BJ (cell line): ENCODE measurements at places on chromosomes 5 and 9.

- DNase-seq: no peak
Measured at GRCh38 chr9:108801949-108802348, 53.8 kb downstream of the ACTL7B start.

GRCh38 chr9:91898451-91899218, 51.4 kb downstream of the ROR2 start:
- no peak for DNase-seq

DNA sequence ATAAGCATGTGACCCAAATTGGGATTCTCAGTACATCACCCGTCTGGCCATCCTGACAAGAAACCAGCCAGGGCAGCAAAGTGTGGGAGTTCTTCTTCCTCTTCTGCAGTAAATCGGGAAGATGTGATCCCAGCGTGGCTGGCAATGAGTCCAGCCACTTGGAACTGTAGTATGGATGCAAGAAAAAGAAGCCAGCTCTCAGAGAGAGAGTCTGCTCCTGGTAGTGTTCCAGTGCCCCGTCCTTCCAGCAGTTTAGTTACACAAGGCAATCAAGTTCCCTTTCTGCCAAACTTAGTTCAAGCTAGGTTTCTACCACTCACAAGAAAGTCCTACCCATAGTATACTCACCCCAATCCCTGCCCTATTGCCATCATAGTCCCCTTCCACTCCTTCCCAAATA, 65.6 kb downstream of the CDK5RAP2 start:
- no peak for DNase-seq

- no peak for DNase-seq
Measured at GRCh38 chr9:68709291-68710110, 4.5 kb downstream of the PIP5K1B start.

- DNase-seq: no peak
Measured at GRCh38 chr5:168850683-168851082, 271.5 kb upstream of the PANK3 start.

- DNase-seq: no peak
Measured at GRCh38 chr9:92611621-92612285, 58.2 kb downstream of the IPPK start.

GRCh38 chr9:14373706-14374105, 59.8 kb upstream of the NFIB start:
- DNase-seq: no peak

DNA sequence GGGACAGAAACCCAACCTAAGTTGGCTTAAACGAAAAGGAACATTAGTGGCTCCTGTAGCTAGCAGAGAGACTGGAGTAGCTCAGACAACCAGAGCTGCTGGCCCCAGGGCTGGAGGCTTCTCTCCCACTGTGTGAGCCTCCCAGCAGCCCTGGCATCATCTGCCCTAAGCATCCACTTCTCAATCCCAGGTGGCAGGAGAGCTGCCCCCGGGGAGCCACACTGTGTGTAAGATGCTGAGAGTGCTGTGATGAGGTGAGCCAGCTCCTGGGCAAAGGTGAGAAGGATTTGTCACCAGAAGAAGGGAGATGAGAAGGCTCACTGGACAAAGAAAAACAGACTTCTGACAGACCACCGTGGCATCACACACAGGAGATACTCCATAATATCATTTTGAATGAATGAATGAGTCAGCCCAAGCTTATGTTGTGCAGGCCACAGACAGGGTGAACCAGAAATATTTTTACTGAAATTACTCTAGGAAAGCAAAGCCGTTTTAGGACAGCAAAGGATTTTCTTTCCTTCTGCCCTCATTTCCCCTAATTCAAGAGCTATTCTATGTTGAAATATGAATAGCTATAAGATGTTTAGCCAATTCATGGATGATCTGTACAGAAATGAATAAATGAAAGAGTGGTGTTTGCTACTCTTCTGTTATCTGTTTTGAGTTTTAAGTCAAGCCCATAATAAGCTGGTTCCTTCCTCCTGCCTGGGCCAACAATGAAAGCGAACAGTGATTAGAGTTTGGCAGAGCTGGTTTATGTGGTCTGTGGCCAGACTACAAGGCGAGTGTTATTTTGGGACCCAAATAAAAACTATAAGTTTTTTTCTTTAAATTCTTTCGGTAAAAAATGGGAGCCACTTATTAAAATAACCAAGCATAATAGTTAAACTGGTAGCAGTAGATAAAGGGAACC, 57.4 kb upstream of the ECM2 start:
- DNase-seq: no peak

DNA sequence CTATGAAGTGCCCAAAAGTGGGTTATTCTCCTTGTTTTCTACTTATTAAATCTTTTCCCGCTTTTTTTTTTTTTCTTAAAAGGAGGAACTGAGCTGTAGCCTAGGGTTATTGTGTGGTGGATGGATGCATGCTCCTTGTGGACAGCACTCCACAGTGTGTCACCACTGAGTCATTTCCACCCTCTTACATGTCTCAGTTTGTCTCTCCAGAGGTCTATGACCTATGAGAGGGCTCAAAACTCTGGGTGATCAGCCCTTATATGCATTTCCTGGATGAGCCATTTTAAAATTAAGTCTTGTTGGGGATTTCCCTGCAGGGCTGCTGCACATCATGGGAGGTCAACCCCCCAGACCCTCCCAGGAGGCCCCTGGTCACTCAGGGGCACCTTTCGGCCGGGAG, 102.2 kb upstream of the MOCS2 start:
- peak; percentile 8 for DNase-seq

GRCh38 chr5:147547730-147548129, 37.9 kb upstream of the DPYSL3 start:
- no peak for DNase-seq

- no peak for DNase-seq
Measured at GRCh38 chr5:142866563-142867275, 96.5 kb downstream of the ARHGAP26 start.

DNA sequence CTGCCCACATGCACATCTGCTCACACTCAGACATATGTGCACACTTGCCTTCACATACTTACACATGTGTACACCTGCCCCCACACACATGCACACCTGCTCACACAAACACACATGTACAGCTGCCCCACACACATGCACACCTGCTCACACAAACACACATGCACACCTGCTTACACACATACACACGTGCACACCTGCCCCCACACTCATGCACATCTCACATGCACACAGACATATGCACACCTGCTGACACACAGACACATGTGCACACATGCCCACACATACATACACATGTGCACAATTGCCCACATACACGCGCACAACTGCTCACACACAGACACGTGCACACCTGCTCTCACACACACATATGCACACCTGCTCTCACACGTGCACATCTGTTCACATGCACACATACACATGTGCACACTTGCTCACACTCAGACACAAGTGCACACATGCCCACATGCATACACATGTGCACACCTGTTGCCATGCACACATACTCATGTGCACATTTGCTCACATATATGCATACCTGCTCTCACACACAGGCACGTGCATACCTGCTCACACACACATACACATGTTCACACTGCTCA, 147.8 kb upstream of the FOXD4L5 start:
- DNase-seq: no peak

- no peak for DNase-seq
Measured at GRCh38 chr9:15264918-15265317, 42.1 kb downstream of the TTC39B start.

DNA sequence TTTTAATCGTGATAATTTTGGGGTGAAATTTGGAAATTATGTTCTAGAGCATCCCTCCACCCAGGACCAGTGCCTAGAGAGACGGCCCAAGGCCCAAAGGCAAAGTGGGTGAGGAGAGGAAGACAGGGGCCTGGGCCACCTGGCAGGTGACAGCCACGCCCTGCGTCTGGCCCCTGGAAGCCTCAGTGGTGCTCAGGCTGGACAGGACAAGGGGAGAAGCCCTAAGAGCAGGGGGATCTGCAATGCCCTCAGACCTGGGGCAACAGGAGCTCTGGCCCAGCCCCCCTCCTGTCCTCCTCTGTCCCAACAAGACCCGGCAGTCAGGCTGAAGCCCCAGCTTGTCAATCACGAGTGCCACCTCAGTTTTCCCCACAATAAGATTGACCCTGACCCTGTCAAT, 134.8 kb downstream of the ADAMTS2 start:
- no peak for DNase-seq

- DNase-seq: no peak
Measured at GRCh38 chr5:161547738-161548486, 1.4 kb upstream of the GABRB2 start.

DNA sequence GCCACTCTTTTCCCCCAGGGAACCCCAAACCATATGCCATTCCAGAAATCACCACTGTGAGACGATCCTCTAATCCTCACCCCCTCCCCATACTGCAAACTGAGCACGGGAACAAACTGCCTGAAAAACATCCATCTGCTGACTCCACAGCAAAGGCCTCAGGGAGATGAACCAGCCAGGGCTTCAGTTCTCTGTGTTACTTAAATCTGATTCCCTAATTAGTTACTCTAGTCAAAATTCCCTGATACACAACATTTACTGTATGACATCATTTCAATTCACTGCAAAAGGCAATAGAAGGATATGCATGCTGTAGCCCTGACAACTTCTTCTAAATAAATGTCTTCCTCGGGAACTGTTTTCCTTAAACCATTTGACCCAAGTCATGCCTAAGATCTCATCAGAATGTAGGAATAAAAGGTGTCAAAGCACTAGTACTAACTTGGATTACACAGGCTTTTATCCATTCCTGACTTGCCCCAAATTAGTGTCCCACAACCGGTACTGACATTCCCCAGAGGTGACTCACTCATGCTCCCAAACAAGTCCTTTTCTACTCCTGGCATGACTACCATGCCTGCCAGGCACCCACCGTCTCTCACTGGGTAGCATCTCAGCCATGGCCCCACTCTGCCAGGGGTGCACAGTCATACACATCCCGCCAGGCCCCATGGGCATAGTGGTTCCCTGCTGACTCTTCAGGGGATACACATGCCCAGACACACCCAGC, 35.0 kb downstream of the MTX3 start:
- no peak for DNase-seq

GRCh38 chr5:103098993-103099392, 20.9 kb downstream of the GIN1 start:
- DNase-seq: no peak

DNA sequence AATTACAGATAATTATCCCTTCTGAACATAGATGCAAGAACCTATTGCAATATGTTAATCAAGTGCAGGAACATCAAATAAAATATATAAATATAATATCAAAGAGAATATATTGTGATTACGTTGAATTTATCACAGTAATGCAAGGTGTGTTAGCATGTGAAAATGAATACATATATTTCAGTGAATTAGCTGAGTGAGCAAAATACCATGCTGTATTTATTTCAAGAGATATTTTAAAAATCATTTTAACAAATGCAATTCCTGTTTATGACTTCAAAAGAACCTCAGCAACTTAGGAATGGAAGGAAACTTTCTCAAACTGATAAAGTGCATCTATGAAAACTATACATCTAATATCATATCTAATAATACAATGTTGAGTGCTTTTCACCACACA, 856.9 kb upstream of the PTPRD start:
- DNase-seq: no peak

DNA sequence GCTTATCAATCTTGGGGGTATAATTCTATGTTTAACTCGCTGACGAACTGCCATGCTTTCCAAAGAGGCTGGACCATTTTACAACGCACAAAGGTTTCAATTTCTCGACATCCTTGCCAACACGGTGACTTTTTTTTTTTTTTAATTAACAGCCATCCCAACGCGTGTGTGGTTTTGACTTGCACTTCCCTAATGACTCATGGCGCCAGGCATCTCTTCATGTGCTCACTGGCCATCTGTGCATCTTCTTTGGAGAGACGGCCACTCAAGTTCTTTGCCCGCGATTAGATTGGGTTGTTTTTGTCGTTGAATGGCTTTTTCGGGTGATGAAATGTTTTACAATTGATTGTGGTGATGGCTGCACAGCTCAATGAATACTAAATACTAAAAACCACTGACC, 12.5 kb upstream of the CARD9 start:
- no peak for DNase-seq

DNA sequence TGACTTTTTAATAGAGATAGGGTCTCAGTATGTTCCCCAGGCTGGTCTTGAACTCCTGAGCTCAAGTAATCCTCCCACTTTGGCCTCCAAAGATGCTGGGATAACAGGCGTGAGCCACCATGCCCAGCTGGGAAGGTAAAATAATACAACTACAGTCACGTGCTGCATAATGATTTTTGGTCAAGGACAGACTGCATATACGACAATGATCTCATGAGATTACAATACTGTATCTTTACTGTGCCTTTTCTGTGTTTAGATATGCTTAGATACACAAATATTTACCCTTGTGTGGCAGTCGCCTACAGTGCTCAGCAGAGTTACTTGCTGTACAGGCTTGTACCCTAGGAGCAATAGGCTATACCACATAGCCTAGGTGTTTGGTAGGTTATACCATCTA, 14.2 kb upstream of the IRF1 start:
- DNase-seq: no peak

DNA sequence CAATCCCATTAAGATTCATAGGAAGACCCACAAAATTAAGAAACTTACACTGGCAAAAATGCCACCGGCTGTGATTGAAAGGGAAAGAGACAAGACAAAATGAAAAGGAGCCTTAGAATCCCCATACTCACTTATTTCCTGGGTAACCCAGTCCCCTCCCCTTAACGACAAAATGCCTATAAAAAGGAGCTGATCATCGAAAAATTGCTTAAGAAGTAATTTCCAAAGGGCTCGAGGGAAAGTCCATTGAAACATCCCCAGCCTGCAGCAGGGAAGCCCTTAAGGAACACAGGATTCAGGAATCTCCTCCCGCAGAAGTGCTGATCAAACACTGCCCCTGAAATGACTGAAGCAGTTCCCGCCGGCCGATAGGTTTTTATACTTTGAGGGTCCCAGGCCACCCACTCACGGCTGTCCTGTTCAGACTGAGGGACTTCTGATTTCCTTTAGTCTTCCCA, 677 bp upstream of the ZNF79 start:
- no peak for DNase-seq

- DNase-seq: no peak
Measured at GRCh38 chr5:169933127-169933526, 47.2 kb downstream of the INSYN2B start.

DNA sequence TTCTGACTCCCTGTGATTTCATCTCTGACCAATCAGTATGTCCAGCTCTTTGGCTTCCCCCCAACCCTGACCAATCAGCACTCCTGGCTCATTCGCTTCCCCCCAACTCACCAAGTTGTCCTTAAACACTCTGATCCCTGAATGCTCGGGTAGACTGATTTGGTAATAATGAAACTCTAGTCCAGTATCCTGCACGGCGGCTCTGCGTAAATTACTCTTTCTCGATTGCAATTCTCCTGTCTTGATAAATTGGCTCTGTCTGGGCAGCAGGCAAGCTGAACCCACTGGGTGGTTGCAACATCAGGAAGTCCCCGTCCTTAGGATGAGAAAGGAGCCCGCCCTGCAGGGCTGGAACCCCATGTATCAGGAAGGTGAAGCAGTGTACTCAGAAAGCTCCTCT, 10.4 kb downstream of the FCN2 start:
- no peak for DNase-seq

DNA sequence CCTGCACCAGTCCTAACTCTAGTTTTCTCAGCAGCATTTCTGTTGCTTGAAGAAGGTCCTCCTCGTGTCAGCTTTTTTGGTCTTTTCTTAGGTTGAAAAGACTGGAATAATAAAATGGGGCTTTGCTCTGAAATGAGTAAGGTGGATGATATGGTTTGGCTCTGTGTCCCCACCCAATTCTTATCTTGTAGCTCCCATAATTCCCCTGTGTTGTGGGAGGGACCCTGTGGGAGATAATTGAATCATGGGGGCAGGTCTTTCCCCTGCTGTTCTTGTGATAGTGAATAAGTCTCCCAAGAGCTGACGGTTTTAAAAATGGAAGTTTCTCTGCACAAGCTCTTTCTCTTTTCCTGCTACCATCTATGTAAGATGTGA, 53.6 kb downstream of the LIX1 start:
- DNase-seq: no peak

GRCh38 chr5:128035689-128036088, 47.9 kb upstream of the SLC12A2 start:
- DNase-seq: no peak
